GM06990 (cell line): ENCODE measurements at places on chromosomes 3 and 15.

GRCh38 chr15:33737687-33738601 is 230.4 kb upstream of the CHRM5 start:
- DNase-seq = no peak

DNA sequence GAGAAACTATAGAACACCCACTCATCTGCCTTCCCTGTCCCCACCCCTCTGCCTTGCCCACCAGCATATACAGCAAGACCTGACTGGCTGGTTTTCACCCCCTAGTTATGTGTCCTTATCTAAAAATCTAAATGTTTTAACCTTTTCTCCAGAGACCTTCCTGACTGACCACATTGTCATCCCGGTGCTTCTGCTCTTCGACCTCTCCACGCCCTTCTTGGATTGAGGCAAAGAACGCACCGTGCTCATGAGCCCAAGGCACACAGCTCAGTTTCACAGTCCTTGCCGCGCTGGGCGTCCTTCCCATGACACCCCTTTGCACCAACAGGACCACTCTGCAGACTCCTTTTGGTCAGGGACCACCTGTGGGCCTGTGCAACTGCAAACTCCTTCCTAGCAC is 62.7 kb downstream of the B3GNT5 start:
- DNase-seq = no peak

- no peak for DNase-seq
These were observed 3.3 kb downstream of the PDCD10 start for GRCh38 chr3:167731393-167731792.

GRCh38 chr3:47856669-47857068 is 53.7 kb downstream of the DHX30 start:
- no peak for DNase-seq

GRCh38 chr15:89462198-89462912 is 34.0 kb downstream of the RHCG start:
- DNase-seq = no peak

DNA sequence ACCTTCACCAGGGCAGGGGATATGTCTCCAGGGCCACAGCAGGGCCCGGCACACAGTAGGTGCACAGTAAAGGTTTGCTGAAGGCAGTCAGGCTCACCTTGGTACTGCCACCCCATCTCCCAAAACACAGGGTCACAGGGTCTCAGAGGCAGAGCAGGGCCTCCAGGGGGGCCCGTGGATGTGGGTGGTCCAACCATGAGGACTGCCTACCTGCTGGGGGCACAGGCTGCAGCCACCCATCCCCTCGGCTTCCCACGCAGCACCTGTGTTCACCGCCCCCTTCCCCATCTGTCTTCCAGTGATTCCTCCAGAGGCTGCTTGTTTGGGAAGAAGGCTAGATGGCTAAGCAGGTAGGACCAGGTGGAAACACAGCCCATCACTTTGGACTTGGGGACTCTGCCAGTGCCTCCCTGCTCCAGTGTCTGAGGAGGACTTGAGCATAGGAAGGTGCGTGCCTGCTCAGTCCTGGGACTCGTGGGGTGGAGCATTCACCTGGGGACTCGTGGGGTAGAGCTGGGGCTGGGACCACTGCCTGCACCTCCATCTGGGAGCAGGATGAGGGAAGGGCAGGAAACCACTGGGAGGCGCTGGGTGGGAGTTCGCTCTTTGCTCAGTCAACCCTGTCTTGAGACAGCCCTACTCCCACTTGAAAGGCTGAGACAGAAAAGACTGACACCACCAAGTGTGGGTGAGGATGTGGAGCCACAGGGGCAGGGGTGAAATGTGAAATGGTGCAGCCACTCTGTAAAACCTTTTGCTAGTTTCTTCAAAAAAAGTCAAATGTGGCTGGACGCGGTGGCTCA is 18.8 kb upstream of the PLXND1 start:
- DNase-seq = no peak

DNA sequence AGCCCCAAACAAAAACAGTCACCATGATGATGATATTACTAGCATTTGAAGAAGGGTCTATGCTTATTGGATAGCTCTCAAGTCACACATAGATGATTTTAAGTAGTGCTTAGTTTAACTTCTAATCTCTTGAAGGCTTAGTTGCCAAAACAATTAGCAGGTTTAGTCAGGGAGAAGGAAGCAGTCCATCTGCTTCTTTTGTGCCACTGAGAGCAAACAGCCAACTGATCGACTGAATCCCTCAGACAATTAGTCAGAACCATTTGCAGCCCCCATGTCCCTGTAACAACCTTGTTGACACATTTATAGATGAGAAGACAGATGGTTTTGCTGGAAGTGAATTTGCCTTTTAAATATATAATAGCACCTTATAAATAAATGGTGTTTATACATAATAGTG is 585.1 kb upstream of the SUCLG2 start:
- no peak for DNase-seq

GRCh38 chr3:189786479-189787064 is 155.4 kb downstream of the TP63 start:
- DNase-seq = no peak

DNA sequence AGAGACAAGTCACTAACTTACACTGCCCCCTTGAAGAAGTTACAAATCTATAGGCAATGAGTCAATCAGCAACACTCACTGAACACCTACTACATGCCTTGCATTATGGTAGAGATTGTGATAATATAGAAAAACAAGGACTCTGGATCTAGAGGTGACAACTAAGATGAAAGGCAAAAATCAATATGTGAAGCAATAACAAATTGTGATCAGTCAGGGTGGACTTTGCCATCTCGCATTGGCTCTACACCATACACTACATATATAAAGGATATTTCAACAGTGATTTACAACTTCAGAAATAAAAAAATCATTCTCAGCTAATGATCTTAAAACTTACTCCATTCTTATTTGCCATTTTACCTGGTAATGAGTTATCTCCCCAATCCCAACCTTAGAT is 210.7 kb upstream of the CD96 start:
- DNase-seq = no peak

- no peak for DNase-seq
These were observed 220.8 kb downstream of the ZNF621 start for GRCh38 chr3:40745381-40746106.

- DNase-seq = no peak
These were observed 63.8 kb downstream of the SLCO2A1 start for GRCh38 chr3:133965906-133966305.

DNA sequence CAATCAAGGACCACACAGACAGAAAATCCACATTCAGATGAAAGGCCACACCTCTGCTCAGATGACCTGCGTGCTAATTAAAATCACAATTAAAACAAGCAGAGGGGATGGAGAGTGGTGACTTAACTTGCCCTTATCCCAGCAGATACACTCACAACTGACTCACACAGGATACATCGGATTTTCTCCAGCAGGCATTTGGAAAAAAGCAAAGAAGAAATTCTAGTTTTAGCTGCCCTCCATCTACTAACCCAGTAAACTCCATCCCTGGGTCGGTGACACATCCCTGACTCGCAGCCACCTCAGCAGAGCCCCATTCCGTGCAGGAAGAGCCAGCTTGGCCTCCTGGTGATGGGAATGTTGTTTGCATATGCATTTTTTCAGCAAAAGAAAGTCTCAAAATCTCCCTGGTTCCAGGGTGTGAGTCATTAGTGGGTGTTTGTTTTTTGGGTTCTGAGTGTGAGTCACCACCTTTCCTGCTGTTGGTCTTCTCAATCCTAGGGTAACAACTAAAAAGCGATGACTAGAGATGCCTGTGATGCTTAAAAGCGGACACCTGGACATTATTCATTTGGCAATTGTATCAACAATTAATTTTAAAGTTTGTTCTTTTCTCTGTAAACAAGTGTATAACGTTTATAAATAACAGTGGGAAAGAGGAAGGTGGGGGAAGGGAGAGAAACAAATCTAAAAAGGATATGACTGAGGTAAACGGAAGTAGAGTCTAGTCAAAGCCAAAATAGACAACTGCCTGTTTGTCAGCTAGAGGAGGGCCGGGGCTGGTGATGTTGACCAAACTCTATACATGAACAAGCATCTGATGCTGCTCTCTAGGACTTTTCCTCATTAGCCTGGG is 49.8 kb upstream of the SLC4A7 start:
- peak; percentile 40 for DNase-seq

DNA sequence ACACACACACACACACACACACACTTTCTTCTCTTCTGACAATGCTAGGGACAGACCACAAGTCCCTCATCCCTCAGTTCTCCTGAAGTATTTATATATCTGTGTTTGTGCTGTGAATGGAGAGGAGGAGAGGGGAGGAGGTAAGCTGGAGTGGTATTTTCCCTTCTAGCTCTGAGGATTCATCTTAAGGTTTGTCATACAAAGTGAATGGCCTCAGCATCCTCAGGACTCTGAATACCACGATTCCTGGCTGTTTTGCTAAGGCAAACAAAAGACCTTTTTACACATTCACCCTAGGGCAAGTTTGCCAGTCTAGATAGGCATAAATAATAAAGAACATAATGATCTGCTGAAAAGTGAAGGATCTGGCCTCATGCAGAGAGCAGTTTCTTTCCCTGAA is 65.7 kb upstream of the CHMP2B start:
- DNase-seq = no peak

DNA sequence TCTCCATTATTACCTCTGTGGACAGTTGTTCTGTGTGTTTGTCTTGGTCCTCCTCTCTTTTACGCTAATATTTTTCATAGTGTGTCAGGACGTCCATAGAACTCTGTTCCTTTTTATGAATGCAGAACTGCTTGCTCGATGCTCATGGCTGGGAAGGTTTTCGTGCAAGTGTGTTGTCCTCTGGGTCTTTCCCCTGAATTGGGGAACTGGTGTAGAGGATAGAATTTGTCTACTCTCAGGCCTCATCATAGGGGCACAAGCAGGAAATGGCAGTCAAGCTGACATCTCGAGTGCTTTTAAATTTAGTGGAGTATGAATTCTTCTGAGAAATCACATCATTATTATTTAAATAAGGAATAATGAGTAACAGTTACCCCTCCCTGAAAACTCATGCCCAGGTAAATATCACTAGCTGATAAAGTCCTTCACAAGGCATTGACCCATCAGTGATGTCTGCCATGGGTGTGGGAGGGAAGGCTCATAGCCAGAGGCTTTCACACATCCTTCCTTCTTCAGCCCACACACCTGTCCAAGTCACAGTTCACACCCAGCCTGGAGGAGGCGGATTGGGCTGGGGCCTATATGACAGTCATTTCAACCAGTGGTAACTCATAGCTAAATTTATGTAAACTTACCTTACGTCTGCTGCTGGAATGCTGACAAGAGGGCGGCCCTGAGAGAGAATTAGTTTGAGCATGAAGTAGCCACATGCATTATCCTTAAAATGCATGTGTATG is 226.1 kb downstream of the PLCL2 start:
- DNase-seq = no peak

- DNase-seq = no peak
These were observed 69.2 kb upstream of the GOLGA8B start for GRCh38 chr15:34652726-34653033.

DNA sequence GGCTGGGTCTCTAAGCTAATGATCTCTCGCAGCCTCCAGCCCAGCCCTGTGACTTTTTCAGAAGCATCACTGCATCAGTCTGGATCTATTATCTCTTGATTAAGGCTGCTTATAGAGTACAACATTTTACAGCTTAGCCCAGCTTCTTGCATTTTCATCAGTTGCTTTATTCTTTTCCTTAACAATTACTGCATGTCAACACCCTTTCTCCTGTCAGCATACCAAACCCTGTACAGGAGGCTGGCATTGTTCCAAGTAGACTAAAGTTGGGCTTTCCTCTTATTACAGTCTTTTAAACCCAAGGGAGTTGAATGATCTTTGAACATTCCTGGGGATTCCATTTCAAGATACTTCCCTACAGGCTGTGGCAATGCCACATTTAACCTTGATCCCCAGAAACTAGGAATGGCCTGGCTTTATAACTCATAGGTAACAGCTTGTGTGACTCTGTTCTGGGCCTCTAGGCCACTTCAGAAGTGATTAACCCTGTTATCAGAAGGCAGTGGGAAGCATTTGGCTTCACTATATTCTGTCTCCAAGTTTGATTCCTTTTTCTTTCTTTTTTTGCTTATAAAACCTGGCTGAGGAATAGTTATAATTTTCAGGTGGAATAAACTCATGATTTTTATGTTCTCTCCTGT is 182.9 kb downstream of the KCNMB2 start:
- no peak for DNase-seq

GRCh38 chr15:56019060-56019793 is 25.8 kb upstream of the NEDD4 start:
- no peak for DNase-seq

- no peak for DNase-seq
These were observed 45.0 kb upstream of the SLC12A8 start for GRCh38 chr3:125257536-125257935.

DNA sequence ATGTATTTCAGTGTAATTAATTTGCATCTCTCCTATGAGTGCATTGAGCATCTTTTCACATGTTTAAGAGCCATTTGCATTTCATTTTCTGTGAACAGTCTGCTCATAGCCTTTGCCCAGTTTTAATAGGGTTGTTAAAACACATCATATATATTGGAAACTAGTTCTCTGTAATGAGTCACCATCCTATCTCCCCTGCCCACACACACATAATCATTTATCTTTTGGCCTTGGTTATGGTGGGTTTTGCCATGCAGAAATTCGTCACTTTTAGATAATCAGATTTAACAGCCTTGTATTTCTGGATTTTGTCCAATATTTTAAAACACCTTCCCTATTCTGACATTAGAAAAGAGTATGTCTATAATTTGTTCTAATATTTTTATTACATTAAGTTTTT is 11.9 kb upstream of the CHRM5 start:
- DNase-seq = no peak

GRCh38 chr15:25880411-25880810 is 17.3 kb upstream of the ATP10A start:
- no peak for DNase-seq

- no peak for DNase-seq
These were observed 32.1 kb downstream of the KIF9 start for GRCh38 chr3:47250309-47251060.

GRCh38 chr3:113847664-113848461 is 9.3 kb downstream of the GRAMD1C start:
- DNase-seq = no peak
